DMS79 treated with DMSO at 0.1 percent for 48 hours (cell line): ENCODE measurements at places on chromosomes 7 and 10.

GRCh38 chr10:133388973-133389818, 4.8 kb upstream of the MTG1 start:
- no peak for DNase-seq

DNA sequence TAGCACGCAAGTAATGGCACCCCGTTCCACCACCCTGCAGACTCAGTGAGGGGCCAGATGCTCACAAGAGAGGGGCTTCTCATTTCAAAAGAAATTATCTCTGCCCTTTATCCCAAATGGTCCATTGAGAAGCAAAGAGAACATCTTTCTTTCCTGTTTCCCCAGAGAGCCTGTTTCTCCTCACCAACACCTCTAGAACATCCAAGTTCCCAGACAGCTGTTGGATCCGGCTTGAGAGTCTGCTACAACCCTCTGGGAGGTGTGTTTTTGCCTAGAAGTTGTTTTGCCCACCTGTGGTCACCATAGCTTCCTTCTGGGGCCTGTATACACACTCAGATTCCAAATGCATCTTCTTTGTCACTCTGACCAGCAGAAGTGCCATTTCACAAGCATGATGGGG, 637.4 kb downstream of the LRMDA start:
- DNase-seq = no peak

GRCh38 chr10:48194830-48195229, 79.7 kb downstream of the FRMPD2 start:
- no peak for DNase-seq

DNA sequence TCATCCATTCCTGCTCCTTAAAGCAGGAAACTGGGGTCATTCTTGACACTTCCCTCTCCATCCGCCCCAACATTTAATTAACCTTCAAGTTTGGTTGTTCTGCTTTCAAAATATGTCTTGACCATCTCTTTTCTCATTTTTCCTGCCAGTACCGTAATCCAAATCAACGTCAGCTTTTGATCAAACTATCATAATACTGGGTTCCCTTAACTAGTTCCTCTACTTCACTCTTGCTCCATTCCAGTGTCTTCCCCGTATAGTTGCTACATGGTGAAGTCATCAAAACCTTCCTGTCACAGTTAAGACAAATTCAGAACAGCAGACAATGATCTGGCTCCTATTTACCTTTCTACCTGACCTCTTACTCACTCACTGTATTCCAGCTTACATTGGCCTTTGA, 6.6 kb upstream of the KLF14 start:
- no peak for DNase-seq

GRCh38 chr7:155529346-155529745, 17.0 kb downstream of the CNPY1 start:
- no peak for DNase-seq

- no peak for DNase-seq
Observed at GRCh38 chr10:80272793-80273522, 16.5 kb downstream of the MAT1A start.
